ENCODE measurements at places on chromosomes 2 and 18.

DNA sequence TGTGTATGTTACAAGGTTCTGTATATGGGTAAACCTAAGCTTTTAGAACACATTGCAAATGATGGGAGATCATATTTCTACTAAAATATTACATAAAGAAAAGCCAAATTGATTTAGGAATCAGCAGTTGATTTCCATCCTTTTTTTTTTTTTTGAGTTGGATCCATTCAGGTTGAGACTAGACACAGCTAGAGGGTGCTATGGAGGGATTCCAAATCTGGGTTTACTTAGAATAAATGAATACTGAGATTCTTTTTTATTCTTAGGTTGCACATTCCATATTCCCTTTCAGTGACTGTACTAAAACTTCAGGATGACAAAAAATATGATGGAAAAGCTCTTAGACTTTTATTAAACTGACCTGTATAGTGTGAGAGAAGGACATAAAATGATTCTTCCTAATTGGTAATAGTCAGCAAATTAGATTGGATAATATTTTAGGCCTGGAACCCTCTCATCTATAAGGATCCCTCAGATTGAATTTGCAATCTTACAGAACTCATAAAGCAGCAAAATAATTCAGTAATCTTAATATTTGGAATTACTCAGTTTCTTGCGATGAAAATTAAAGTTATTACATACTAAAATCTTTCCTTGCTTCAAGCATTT, 183.3 kb upstream of the SESTD1 start:
- DNase-seq, result no peak

DNA sequence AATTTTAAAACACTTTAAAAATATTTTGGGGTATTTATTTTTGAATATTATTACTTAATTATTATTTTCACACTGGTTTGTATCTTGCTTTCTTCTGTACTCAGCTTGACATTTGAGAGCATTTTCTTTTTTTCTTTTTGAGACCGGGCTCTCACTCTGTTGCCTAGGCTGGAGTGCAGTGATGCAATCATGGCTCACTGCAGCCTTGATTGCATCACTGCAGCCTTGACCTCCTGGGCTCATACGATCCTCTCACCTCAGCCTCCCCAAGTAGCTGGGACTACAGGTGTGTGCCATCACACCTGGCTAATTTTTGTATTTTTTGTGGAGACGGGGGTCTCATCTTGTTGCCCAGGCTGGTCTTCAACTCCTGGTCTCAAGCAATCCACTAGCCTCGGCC, 79.9 kb upstream of the DLX2 start:
- DNase-seq, result no peak

GRCh38 chr2:201938156-201938775, 95.4 kb upstream of the FZD7 start:
- DNase-seq, result no peak

DNA sequence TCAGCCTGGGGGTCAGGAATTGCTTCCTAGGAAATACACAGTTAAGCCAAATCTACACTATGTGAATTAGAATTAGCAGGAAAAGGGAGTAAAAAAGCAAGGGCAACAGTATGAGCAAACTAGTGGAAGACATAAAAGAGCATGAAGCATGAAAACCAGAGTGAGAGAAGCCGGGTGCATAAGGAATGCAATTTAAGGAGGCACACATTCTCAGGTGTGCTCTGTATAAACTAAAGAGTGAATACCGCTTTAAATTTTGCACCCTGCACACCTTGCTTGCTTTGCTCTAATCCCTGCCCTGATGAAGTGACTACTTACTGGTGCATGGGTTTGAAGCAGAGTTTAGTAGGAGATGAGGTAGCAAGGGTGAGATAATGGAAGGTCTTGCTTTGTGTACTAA, 65.7 kb upstream of the EPHA4 start:
- DNase-seq, result no peak

DNA sequence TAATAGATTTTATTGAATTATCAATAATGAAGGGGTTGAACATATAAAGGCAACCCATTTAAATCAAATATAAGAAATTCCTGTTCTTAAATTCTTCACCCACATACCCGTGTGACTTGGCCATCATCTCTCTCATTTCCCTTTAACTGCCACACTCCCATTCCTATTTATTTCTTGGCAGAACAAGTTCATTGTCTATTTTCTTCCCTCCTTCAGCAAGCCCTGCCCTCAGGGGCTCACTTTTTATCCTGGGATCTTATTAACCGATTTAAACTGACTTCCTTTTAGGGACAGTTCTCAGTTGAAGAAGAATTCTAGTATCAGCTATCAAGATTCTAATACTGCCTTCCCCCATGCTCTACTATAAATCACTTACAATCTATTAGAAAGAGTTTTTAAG, 123.2 kb downstream of the FTCDNL1 start:
- DNase-seq, result no peak

- DNase-seq, result no peak
Measured at GRCh38 chr2:27147935-27148334, 869 bp upstream of the TCF23 start.

DNA sequence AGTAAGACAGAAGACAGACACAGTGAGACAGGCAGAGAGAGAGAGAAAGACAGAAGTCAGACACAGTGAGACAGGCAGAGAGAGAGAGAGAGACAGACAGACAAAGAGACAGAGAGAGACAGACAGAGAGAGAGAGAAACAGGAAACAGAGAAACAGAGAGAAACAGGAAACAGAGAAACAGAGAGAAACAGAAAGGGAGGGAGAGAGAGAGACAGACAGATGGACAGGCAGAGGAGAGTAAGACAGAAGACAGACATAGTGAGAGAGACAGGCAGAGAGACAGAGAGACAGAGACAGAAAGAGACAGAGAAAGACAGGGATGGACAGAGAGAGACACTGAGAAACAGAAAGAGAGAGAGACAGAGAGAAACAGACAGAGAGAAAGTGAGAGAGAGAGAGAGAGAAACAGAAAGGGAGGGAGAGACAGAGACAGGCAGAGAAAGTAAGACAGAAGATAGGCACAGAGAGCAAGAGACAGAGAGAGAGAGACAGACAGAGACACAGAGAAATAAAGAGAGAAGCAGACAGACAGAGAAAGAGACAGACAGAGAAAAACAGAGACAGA, 109.3 kb upstream of the ANKRD30BL start:
- DNase-seq, result no peak
